ENCODE measurements at places on chromosomes 6 and 20. TPM values are rescaled to one million over a fixed set of nuclear protein-coding genes. Genes with fewer than 3 reads are reported as not detected.

DNA sequence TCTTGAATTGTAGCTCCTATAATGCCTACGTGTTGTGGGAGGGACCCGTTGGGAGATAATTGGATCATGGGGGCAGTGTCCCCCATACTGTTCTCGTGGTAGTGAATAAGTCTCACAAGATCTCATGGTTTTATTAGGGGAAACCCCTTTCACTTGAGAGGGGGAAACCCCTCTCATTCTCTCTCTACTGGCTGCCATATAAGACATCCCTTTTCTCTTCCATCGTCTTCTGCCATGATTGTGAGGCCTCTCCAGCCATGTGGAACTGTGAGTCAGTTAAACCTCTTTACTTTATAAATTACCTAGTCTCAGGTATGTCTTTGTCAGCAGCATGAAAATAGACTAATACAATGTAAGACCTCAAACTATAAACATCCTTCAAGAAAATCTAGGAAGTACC, 23.1 kb downstream of the PAQR8 start:
- H3K36me3 ChIP-seq: peaks cover 7% of the 10 kb centered on the region
- no peaks in the 10 kb centered on the region for H3K27me3 ChIP-seq
- no peak for DNase-seq
- H3K4me1 ChIP-seq: peaks cover 72% of the 10 kb centered on the region
- no peak overlapping the region for H3K4me3 ChIP-seq

DNA sequence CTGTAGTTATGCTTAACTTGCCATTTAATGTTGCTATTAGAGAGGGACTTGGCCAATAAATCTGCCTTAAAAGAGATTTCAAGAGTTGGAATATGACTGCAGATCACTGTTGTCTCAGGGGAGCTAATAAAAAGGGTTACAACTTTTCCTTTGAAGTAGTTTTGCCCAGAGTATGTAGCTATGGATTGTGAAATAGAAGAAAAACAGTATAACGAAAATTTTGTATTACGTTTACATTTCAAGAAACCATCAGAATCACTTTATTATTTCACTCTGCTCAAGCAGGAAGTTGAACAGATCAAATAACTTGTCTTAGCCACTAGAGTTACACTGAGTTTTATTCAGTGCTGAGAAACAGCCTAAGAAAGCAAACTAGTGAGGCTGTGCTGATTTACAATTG, 3.0 kb upstream of the ZSCAN26 start:
- H3K36me3 ChIP-seq: peaks cover under 1% of the 10 kb centered on the region
- DNase-seq: no peak
- H3K4me1 ChIP-seq: peaks cover 16% of the 10 kb centered on the region
- H3K27me3 ChIP-seq: peaks cover 4% of the 10 kb centered on the region

Gene SOD2
- total RNA-seq: 108 TPM

Gene PDYN
- total RNA-seq: not detected

- no peaks in the 10 kb centered on the region for H3K36me3 ChIP-seq
- no peak overlapping the region for H3K27ac ChIP-seq
- no peak for DNase-seq
- no peak overlapping the region for H3K4me3 ChIP-seq
Measured at GRCh38 chr6:154002894-154003293, 36.1 kb upstream of the OPRM1 start.

Gene DAAM2
- total RNA-seq: not detected

All from activated CD4-positive, alpha-beta memory T cell treated with anti-CD3 and anti-CD28 coated beads for 36 hours (primary cell).